NCI-H446 (cell line): ENCODE measurements at places on chromosomes 5 and 9.

DNA sequence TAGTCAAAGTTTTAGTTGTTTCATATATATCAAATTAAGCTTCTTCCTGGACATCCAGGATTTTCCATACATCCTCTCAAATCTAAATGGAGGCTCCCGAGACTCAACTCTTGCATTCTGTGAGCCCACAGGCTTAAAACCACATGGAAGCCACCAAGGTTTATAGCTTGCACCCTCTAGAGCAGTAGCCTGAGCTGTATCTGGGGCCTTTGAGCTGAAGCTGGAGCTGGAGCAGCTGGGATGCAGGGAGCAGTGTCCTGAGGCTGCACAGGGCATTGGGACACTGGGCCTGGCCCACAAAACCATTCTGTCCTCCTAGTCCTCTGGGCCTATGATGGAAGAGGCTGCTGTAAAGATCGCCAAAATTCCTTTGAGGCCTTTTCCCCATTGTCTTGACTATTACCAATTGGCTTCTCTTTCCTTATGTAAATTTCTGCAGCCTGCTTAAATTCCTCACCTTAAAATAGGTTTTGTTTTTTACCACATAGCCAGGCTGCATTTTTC lies 151.0 kb downstream of the COX7C start:
- DNase-seq, result no peak

DNA sequence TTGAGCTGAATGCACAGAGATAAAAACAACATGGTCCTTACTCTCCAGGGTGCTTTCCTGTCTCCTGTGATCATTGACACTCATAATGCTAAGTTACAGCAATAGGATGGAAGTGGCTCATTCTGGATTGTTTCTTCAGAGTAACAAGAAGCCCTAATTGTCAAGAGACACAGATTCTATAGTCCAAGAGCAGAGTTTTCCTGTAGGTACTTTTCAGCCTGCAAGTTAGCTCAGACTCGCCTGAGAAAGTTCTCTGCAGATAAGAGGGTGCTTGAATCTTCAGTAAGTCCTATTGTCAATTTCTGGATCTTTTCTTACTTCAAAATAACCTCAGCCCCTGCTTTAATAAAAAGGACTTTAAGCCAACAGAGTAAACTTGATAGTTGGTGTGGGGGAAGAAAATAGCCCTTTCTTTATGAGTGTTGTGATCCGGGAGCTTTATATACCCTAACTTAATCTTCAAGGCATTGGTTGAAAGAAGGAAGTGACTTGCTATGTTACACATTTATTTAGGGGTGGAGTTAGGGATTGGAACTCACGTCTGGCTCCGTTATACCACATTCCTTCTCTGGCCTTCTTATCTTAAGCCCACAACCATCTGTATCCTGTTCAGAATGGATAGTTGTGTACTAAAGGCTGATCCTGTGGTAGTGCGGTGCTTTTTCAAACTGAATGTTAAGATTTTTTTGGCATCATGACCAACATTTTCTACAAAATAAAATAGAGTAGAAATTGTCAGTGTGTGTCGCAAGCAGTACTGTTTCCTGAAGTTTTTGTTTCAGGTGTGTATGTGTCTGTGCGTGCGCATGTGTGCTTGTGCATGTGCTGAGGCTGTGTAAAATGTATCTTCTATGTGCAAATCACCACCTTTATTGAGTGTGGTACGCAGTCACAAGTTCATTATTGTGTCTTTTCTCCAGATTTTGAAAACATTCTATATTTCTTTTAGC lies 173.9 kb downstream of the WDR70 start:
- DNase-seq, result no peak

GRCh38 chr9:104606152-104606551 lies 725 bp upstream of the OR13C2 start:
- no peak for DNase-seq

- DNase-seq, result no peak
Measured at GRCh38 chr9:133603135-133603927, 5.9 kb downstream of the FAM163B start.

GRCh38 chr9:89588271-89588879 lies 16.4 kb upstream of the GADD45G start:
- DNase-seq, result peak; percentile 78

- DNase-seq, result no peak
Measured at GRCh38 chr5:7682379-7682778, 168.6 kb downstream of the CFAP90 start.

- peak; percentile 49 for DNase-seq
Measured at GRCh38 chr5:78647838-78648358, 674 bp downstream of the LHFPL2 start.

DNA sequence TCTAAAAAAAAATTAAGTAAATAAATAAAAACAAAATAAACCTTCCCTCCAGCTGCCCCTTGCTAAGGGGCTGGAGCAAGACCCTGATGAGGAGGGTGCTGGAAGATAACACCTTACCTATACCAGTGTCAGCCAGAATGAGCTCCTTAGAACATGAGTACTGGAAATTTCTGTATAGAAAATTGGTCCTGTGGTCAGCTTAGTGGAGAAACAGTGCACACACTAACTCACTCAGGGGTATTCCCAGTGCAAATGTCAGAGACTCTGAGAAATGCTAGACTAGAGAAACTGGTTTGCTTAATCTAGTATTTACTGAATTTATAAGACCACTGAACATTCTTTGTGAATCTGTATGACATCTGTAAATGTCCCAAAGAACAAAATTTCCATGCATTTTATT lies 62.1 kb upstream of the CTXN3 start:
- no peak for DNase-seq

DNA sequence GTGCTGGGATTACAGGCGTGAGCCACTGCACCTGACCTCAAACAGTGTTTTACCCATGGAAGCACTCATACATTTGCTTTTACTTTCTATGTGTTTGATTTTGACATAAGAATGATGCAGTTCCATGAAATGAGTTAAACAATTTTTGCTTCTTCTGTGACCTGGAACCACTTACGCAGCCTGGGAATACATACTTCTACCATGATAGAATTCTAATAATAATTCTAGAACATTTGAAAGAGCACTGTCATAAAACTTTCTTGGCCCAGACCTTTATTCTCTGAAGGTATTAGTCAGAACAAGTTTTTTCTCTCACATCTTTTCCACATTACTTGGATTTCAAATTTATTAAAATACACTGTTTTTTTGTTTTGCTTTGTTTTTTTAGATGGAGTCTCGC lies 25.3 kb upstream of the COL5A1 start:
- DNase-seq, result no peak

- no peak for DNase-seq
Measured at GRCh38 chr9:136010615-136011361, 49.6 kb upstream of the UBAC1 start.

DNA sequence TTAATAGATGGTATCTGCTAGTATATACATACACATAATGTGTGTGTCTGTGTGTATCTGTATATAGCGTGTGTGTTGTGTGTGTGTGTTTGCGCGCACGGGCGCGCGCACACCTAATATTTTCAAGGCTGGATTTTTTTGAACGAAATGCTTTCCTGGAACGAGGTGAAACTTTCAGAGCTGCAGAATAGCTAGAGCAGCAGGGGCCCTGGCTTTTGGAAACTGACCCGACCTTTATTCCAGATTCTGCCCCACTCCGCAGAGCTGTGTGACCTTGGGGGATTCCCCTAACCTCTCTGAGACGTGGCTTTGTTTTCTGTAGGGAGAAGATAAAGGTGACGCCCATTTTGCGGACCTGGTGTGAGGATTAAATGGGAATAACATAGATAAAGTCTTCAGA lies 757 bp downstream of the FXN start:
- no peak for DNase-seq

GRCh38 chr5:52767766-52768480 lies 19.8 kb upstream of the ITGA1 start:
- no peak for DNase-seq

- no peak for DNase-seq
Measured at GRCh38 chr5:6596388-6596787, 36.5 kb downstream of the NSUN2 start.

- DNase-seq, result no peak
Measured at GRCh38 chr9:118670011-118670953, 699.0 kb downstream of the BRINP1 start.

DNA sequence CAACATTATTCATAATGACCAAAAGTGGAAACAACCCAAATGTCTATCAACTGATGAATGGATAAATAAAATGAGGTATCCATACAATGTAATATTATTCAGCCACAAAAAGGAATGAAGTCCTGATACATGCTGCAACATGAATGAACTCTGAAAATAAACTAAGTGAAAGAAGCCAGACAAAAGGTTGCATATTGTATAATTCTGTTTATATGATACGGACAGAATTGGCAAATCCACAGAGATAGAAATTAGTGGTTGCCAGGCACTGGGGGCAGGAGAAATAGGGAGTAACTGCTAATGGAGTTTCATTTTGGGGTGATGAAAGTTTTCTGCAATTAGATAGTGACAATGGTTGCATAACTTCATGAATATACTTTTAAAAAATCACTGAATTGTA lies 47.0 kb downstream of the KIF24 start:
- DNase-seq, result no peak

DNA sequence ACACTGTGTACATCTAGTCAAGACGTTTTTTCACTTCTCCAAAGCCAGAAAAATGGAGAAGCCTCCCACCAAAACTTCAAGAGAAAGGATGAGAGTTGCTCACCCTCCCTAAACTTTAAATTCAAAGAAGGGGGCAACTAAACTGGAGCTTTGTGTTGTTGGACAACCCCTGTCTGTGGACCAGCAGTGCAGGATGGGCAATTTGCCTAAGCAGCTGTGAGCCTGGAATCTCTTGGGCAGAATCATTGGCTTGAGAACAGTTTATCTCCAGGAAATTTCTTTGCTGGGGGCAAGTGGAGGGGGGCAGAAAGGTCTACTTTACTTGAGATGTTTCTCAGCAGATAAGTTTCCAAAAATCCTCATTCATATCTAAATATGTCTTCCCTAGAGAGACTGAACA lies 151.8 kb downstream of the MUSK start:
- DNase-seq, result no peak

- DNase-seq, result peak; percentile 31
Measured at GRCh38 chr9:6552033-6552432, 93.5 kb downstream of the GLDC start.

DNA sequence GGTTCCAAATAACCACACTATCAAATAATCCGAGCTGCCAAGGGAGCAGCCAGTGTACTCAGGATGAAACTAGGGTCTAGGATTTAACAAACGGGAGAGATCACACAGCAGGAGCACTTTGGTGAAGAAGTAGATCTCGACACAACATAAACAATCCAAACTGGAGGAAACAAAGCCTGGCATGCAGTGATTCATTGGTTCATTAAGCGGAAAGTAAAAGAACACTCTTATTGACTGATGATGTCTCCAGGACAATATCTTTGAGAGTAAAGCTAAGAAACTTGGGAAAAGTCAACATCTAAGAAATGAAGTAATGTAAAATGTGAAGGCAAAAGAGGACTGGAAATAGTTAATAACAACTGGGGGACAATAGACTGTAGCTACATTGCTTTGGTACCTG lies 1478.3 kb upstream of the CDH9 start:
- no peak for DNase-seq

DNA sequence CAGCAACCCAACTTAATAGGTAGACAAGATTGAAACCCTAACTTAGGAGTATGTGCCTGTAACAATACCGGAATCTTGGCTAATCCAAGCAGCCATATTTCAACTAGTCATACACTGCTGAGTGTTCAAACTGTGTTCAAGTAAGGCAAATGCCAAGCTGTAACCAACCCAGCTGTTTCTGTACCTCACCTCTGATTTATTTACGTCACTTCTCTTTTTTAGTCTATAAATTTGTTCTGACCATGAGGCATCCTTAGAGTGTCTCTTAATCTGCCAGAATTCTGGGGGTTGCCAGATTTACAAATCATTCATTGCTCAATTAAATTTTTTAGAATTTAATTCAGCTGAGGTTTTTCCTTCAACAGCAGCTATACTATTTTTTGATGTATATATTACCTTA lies 723.2 kb downstream of the CDH18 start:
- DNase-seq, result no peak

- DNase-seq, result peak; percentile 17
Measured at GRCh38 chr9:97863314-97863713, 10.3 kb downstream of the FOXE1 start.

- no peak for DNase-seq
Measured at GRCh38 chr5:178324481-178325310, 92.1 kb upstream of the PHYKPL start.

DNA sequence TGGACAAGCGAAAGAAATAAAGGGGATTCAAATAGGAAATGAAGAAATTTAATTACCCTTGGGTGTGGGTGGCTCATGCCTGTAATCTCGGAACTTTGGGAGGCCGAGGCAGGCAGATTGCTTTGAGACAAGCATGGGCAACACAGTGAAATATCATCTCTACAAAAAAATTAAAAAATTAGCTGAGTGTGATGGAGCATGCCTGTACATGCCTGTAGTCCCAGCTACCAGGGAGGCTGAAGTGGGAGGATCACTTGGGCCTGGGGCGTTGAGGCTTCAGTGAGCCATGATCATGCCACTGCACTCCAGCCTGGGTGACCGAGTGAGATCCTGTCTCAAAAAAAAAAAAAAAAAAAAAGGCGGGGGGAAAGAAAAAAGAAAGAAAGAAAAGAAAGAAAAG lies 4.0 kb upstream of the RCL1 start:
- no peak for DNase-seq

- DNase-seq, result no peak
Measured at GRCh38 chr9:113298311-113298710, 4.9 kb downstream of the RNF183 start.

DNA sequence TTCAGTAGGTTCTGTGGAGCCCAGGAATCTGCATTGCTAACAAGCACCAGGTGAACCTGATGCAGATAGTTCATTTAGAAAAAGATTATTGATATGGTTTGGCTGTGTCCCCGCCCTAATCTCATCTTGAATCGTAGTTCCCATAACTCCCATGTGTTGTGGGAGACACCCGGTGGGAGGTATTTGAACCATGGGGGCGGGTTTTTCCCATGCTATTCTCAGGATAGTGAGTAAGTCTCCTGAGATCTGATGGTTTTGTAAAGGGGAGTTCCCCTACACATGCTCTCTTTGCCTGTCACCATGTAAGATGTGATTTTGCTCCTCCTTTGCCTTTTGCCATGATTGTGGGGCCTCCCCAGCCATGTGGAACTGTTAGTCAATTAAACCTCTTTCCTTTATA lies 212.0 kb downstream of the RAB3C start:
- DNase-seq, result no peak

GRCh38 chr9:84285381-84285780 lies 55.2 kb downstream of the SLC28A3 start:
- no peak for DNase-seq

DNA sequence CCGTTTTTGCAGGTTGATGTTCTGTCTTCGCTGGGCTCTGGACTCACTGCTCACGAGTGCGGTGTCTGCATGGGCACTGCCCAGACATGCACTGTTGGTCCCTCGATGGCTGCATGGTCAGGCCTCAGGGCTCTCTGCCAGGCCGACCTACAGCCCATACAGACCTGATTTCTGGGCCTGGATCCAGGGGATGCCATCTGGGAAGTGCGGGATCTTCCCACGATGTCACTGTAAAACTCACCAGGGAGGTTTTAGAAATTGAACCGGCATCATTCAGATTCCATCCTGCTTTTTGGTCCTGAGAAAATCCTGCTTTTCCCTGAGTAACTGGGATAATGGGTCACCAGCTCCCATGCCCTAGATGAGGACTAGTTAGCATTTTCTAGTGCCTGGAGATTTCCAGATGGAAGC lies 9.1 kb downstream of the S1PR3 start:
- DNase-seq, result peak; percentile 24

- no peak for DNase-seq
Measured at GRCh38 chr5:142796492-142797109, 26.4 kb downstream of the ARHGAP26 start.
